ENCODE measurements at places on chromosomes 5 and 9.

GRCh38 chr5:126965487-126965886 is 64.9 kb downstream of the MARCHF3 start:
- no peak for DNase-seq

- DNase-seq = no peak
These were observed 26.7 kb downstream of the SRFBP1 start for GRCh38 chr5:121988488-121988887.

GRCh38 chr9:259405-260404 is 45.0 kb downstream of the DOCK8 start:
- DNase-seq = no peak

DNA sequence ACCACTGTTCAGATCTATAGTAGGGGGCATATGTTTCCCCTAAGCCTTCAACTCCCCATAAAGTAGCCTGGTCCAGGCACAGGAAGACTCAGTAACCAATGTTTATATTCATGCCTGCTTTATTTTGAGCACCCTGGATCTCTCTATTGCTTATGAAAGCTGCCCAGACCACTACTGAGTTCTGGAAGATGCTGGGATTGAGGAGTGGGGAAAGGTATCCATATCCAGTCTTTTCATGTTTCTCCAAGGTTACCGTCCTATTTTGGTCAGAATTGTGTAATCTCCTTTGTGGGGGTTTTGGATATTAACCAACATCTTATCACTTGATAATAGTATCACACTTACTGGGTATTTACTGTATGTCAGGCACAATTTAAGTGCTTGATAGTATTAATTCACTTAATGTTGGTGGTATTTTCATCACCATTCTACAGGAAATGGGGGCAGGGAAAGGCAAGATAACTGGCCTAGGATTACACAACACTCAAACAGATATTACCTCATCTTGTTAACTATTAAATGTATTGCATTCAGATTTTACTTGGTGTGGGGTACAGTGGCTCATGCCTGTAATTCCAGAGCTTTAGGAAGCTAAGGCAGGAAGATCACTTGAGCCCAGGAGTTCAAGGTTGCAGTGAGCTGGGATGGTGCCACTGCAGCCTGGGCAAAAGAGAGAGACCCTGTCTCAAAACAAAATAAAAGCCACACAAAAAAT is 36.3 kb downstream of the RUSC2 start:
- DNase-seq = no peak

GRCh38 chr5:158406884-158407823 is 548.2 kb upstream of the CLINT1 start:
- no peak for DNase-seq

- peak; percentile 31 for DNase-seq
These were observed 3.1 kb downstream of the RNF44 start for GRCh38 chr5:176533894-176534611.

DNA sequence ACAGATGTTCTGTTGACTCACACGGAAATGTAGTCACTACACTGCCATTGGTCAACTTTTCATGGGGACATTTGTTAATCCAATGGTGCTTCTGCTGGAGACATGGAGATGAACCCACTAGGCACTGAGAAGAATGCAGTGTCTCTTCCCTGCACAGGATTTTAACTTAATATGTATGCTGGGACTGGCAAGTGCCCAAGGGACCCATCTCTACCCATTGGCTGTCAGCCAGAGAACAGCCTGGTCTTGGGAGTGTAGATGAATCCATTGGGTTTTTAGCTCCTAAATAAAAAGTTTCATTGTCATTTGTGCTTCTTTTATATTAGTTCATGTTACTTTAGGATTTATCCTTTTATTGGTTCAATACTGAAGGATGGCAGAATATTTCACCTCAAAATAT is 195.8 kb upstream of the CDH6 start:
- DNase-seq = no peak

- DNase-seq = no peak
These were observed 455.9 kb upstream of the KLF4 start for GRCh38 chr9:107945493-107945892.

DNA sequence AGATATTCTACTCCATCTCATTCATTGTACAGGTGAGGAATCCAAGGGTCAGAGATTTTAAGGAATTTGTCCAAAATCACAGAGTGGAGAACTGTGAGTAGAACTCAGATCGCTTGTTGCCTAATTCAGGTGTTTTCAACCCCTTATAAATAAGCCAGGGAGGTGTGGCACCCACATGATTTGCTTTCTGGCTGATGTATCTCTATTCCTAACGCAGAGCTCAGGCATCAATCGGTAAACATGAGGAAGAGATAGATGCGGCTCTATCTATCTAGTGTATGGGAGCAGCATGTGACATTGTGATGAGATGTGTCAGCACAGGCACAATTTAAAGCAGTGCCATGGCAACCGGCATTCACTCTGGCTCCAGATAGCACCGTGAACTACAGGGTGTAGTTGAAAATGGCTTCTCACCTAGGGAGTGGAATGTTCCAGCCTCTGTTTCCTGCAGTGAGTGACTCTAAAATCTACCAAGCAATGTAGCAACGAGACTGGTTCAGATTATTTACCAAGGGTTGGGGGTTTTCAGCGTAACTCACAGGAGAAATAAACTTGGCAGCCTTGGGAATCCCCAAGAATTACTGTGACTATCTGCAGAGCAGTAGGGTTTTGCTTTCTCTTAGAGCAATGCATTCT is 53.4 kb upstream of the SUB1 start:
- DNase-seq = peak; percentile 42

- peak; percentile 31 for DNase-seq
These were observed 1.1 kb upstream of the BASP1 start for GRCh38 chr5:17216176-17216973.

DNA sequence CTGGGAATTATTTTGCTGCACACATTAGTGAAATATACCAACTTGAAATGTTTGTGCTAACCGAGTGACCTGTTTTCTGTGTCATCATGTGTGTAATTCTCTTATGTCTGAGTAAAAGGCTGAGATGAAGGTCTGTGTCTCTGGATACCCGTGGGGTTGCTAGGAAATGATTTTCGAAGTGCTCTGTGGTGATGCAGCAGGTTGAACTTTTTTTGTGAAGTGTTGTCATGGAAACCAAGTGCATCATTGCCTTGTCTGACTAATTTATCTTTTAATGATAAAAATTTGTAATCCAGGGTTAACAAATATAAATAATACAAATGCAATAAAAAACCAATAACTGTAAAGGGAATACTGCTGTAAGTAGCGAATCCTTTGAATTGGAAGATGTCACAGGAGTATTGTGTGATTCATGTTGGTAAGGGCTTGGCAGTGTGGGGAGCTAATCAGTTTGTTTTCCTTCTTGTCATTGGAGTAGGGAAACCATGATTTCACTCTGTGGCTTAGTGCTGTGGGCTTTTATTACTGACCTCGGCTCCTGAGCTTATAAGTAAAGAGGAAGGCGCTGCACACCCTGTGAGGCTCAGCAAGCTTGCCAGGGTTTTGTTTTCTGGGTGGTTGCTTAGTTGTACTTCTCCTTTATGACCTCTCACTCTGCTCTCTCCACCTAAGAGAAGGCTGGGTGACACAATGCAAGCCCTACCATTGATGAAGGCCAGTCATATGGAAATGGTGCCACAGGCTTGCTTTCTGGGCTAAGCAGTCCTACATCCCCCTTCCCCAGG is 22.3 kb downstream of the PDE8B start:
- no peak for DNase-seq

DNA sequence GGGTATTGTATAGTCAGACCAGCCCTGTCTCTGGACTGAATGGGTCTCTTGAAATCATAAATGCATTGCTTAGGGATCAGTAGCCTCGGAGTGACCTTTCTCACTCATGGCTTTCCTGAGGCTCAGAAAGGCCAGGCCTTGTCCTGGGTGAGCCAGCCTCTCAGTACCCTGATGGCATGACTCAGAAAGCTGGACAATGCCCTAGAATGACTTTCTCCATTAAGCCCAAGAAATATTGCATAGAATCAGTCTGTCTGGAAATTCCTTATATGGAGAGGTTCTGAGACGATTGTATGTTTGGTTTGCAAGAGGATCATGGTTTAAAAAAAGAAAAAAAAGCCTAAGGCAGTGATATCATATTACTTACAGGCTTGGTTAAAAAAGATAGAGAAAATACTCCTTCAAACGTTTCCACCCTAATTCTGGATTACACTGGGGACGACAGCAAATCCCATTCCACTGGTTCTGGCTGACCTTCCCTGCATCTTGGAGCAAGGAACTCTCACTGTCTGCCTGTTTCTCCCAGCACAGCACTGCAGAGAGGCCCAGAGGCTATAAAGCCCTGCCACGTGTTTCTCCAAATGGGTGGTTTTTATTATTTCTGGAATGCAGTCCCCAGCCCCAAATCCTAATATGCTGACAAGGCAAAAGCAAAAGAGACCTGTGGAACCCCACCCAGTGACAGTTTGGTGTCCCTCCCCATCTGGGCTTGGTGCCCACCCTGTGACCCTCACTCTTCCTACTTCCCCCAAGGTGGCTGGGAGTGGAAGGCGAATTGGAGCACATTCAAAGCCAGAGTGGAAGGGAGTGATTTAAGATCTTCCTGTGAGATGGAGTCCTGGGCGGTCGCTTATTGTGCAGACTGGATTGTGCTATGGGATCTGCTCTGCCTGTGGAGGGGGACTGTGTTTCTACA is 34.4 kb downstream of the MAP1B start:
- no peak for DNase-seq

DNA sequence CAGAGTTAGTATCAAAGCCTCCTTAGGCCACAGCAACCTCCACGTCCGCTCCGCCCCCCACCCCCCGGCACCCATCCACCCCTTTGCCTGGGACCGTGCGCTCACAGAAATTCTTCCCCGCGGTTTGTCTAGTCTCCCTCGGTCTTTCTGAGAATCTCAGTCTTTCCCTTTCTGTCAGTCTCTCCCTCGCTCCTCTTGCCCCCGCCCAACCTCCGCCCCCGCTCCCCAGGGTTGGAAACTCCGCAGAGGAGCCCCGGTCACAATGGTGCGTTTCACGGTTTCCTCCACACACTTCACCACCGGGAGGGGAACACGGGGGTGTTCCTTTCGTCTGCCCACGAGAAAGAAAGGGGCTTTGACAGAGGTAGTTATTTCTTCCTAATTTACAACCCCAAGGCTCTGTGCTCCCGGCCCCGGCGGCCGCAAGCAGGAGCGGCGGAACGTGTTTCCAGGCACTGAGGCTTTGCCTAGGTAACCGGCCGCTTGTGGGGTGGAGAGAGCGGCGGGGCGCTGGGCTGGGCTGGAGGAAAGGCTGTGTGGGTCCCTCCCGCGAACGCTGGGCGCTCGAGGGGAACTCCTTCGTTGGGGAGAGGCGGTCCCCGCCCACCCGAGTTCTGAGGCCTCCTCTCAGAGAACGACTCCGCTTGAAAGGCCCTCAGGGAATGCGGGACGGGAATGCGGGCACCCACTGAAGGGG is 2.1 kb downstream of the NR4A3 start:
- peak; percentile 30 for DNase-seq

- DNase-seq = peak; percentile 60
These were observed 7.1 kb upstream of the AFAP1L1 start for GRCh38 chr5:149264439-149265067.

DNA sequence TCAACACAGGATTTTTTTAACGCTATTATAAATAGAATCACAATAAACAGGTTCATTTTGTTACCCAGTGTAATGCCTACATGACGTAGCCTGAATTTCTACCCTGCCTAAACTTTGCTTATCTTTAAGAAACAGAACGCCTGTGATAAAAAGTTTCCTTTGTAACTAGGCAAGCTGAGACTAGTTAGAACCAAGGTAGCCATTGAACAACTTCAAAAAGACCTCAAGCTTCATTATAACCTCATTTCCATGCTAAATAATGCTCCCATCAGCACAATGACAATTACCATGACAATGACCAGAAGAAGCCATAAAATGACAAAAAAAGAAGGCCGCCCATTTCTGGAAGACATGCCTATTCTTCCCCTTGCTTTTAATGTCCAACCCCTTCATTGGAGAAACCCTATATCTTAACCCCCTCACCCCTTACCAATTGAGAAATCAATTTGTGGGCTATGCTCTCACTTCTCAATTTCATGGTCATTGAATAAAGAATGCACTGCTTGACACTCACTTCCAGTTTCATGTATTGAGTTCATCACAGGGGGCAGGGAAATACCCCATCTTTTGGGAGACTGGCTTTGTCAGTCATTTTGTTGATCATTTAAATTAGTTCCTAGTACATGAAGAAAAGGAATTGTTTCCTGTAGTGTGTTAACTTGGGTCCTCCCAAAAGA is 276.8 kb downstream of the MCTP1 start:
- DNase-seq = no peak

GRCh38 chr9:129014124-129014523 is 14.0 kb downstream of the SH3GLB2 start:
- no peak for DNase-seq

DNA sequence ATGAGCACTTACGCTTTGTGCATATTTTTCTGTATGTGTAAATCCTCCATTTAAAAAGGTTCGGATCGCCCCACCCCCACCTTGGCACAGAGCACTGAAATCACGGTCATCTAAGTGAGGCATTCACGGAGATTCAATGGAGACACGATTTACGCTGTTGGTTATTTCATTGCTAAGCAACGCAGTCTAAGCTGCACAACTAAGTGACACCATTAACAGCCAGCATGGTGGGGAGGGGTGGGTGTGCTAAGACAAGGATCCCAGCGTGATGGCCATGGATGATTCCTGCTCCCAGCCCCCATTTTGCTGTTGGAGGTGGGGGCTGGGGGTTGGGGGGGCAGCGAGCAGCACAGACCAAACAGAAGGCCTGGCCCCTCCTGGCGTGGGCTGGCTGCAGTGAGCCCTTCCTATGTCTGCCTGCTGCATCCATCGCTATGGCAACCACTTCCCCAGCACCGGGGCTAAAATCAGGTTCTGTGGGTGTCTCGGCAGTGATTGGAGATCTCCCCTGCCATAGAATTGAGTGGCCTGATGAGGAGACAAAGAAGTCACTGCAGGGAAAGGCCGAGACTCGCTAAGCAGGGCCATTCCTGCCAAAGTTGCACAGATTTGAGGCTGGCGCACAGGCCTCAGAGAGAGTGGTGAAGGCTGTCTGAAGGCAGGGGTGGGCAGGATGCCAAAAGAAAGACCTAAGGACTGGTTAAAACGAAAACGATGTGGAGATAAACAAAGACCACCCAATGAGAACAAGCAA is 14.3 kb upstream of the MARCHF6 start:
- DNase-seq = no peak

DNA sequence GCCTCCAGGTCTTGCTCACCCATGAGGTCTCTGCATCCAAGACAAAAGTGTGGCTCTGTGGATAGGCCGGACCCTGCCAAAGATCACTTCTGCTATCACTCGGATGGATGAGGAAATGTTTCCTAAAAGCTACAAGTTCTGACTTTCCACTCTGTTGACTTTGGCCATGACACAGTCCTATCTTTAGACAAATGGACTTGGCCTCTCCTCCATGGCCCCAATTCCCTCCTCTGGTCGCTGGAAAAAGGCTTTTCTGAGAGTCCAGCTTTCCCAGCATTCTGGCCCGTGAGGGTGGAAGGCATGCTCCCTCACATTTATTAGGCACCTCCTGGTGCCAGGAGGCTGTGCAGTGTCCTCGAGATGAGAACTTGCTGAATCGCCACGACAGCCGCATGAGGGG is 83.1 kb downstream of the COL27A1 start:
- DNase-seq = no peak
